ENCODE measurements at places on chromosomes 3 and 15.

DNA sequence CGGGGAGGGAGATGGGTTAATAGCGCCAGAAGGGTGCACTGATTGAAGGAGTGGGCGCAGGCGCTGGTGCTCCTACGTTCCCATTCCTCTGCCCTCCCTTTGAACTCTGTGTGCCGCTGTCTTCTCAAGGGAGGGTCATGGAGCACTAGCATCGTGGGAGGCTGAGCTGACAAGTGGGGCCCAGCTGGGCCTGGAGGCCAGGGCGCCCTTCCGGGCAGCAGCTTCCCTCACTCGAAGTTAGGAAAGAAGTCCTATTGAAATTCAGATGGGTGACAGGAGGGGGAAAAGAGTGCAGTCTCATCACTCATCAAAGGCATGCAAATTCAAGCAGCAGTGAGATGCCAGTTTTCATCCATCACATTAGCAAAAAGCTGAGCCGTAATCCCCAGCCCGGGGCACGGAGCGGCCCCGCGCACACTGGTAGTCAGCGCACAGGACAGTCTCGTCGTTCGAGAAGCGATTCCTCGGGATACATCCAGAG is 128.2 kb downstream of the LRRK1 start:
- no peak for DNase-seq

- no peak for DNase-seq
Observed at GRCh38 chr3:113560271-113560670, 27.9 kb downstream of the SIDT1 start.

- no peak for DNase-seq
Observed at GRCh38 chr3:52086461-52086860, 30.1 kb upstream of the DUSP7 start.

DNA sequence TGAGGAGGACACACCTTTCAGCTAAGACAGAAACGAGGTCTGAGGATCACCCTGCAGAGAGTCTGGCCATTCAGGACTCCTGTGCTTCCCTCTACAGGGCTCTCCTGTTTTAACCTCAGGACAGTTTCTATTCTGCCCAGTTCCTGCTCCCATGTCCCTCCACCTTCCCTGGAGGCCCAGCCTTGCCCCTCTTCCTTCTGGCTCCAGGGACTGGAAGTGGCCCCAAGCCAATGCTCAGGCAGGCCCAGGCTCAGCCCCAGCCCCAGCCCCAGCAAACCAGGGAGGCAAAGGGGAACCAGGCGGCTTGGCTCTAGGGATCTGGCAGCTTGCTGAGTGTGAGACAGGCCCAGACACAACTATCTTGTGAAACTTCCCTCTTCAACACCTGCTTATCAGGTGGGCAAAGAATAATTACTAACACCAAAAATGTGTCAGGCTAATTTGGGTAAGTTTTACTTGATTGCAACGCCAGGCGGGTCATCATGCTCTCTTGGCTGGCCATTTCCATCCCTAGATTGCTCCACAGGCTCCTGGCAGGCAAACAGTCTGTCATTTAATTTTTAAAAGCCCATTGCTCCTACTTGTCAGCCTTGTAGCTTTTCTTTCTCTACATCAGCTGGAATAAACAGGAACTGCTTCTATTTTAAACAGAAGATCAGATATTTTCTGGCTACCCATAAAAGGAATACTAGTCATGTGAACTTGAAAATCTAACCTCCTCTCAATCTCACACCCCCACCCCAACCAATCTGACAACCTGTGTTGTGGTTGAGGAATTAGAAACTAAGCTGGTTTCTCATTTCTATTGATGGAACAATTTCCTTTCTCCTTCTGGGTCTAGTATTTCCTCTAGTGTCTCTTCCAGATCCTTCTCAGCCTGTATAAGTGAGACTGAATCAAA is 33.5 kb downstream of the UPK1B start:
- no peak for DNase-seq

DNA sequence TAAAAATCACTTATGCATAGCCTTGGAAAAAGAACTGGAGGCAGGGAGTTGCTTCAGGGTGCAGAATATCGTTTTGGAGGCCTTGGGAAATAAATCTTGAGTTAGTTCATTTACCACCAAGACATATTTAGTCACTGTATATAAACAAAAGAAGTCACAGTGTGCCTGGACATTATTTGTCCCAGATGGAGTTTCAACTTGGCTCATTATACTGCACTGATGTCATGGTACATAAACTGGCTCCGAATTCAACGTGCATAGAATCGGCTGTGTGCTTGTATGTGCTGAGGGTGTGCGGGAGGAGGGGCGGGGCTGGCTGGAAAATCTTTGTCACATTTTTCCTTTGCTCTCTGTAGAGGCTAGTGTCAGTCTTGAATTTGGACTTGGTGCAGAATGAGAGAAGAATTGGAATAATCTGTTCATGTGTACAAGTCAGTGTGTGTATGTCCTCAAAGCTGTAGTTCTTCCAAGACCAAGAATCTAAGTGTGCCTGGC is 86.6 kb downstream of the FNDC3B start:
- DNase-seq, result no peak

DNA sequence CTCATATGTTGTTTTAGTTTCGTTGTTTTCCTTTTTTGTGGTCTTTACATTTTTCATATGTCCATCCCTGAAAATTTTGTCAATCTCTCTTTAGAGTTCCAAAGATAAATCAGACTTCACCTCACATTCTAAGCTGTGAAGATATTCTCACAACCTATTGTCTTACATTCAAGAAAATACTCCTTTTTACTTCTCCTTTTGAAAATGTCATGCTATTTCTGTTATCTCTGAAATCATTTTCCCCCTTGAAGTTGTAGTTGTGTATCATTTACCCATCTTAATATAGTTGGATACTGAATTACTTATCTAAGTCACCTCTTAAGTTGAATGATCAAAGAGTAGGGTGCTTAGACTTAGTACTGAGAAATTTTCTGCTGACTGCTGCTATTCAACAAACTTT is 74.3 kb downstream of the DCUN1D1 start:
- DNase-seq, result no peak

Measured in activated CD4-positive, alpha-beta T cell treated with anti-CD3 and anti-CD28 coated beads, Interleukin-2, Interleukin-6, amounts not matched to agents 100 ng/mL and 50 ng/mL, durations not matched to agents 16 hours and 8 hours (primary cell).